ENCODE measurements at places on chromosomes 13 and 19.
A peak's percentile ranks its signal among the peaks of the same experiment; 100 is the strongest.

- DNase-seq, result no peak
Observed at GRCh38 chr19:10919352-10920287, 8.8 kb downstream of the YIPF2 start.

- DNase-seq, result no peak
Observed at GRCh38 chr13:85406269-85406975, 392.8 kb downstream of the SLITRK6 start.

GRCh38 chr19:18558604-18559003 is 934 bp downstream of the KXD1 start:
- DNase-seq, result no peak

DNA sequence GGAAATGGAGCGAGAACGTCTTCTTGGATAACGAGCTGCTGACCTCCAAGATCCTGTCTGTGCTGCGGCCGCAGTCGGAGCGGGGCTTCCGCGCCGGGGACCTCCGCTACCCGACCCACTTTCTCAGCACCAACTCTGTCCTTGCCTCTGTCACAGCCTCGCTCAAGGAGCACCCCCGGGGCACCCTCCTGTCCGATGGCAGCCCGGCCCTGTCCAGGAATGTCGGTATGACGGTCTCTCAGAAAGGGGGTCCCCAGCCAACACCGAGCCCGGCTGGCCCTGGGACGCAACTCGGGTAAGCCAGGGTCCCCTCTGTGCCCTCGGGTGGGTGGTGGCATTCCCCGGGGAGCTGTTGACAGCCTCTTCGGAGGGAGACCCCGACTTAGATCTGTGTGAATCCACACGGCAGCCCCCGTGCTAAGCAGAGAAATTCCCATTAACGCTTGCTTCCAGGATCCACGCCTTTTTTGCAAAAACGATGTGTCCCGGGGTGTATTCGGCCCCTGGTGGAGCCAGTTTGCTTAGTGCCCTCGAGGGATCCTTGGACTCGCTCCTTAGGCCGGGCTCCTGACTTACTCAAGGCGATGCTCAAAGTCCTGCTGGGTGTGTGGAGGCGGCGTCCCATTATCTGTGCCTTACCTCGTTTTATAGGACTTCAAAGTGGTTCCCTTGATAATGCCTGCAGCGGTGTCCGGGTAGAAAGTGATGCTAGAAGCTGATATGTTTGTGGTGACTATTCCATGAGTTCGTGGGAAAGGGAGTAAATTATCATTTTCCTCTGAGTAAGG is 48.5 kb downstream of the PEX11G start:
- no peak for DNase-seq

- DNase-seq, result no peak
Observed at GRCh38 chr13:112721198-112722104, 31.6 kb downstream of the ATP11A start.

GRCh38 chr13:102128216-102128810 is 273.5 kb downstream of the FGF14 start:
- DNase-seq, result no peak

- DNase-seq, result peak; percentile 7
Observed at GRCh38 chr13:30577401-30577852, 40.3 kb upstream of the USPL1 start.

- no peak for DNase-seq
Observed at GRCh38 chr13:85013006-85013405, 786.2 kb downstream of the SLITRK6 start.

GRCh38 chr13:98500963-98501421 is 75.9 kb downstream of the STK24 start:
- DNase-seq, result no peak

- no peak for DNase-seq
Observed at GRCh38 chr13:112934078-112934477, 34.9 kb upstream of the MCF2L start.

DNA sequence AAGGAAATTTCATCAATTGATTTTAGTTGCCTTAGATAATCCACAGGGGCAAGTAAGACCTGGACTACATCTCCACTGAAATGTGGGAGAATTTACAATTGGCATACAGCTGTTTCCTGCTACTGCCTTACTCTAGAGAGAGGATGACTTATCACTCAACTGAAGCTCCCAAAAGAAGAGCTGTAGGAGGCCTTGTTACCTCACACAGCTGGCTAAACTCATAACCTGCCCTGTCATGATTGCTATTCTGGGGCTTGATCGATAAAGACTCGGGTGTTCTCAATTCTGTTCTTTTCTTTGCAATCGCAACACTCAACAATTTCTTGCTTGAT is 1396.4 kb downstream of the EFNB2 start:
- DNase-seq, result no peak

DNA sequence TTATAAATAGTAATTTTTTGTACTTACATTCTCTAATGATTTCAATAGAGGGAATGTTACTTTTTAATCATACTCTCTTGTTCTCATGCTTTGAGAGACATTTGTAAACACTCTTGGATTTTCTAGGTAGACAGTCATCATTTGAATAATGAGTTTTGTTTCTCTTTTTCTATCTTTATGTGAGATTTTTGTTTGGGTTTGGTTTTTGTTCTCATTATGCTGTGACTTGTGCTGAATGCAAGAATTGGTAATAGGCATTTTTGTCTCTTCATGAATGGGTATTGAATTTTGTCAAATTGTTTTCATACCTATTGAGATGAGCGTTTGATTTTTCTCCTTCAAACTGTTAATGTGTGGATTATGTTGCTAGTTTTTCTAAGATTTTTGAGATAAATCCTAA is 56.8 kb upstream of the GPR183 start:
- no peak for DNase-seq

GRCh38 chr13:67990868-67991267 is 760.7 kb upstream of the PCDH9 start:
- DNase-seq, result no peak

GRCh38 chr13:80382576-80382975 is 41.6 kb upstream of the SPRY2 start:
- DNase-seq, result no peak

DNA sequence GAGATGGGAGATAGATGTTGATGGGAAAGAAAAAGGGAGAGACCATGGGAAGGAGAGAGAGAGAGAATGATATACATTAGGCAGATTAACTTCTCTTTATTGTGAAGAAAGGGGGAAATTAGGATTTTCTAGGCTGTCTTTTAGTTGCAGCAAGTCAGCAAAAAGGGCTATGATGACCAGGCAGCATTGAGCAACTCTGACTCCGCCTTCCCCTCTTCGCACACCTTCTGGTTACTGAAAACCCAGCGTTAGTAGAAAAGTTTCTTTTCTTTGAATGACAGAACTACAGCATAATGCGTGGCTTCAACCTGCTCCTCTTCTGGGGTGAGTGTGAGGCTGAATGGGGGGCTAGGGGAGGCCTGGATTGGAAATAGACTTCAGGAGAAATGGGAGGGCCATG is at the start of gene ADGRE1:
Gene ADGRE1, plus strand, starts transcription at position 264 of the 400 bp plus-strand sequence. Its CDS starts 30 bp downstream, at position 294.
- DNase-seq, result no peak
